ENCODE measurements at places on chromosomes 2 and 18.

DNA sequence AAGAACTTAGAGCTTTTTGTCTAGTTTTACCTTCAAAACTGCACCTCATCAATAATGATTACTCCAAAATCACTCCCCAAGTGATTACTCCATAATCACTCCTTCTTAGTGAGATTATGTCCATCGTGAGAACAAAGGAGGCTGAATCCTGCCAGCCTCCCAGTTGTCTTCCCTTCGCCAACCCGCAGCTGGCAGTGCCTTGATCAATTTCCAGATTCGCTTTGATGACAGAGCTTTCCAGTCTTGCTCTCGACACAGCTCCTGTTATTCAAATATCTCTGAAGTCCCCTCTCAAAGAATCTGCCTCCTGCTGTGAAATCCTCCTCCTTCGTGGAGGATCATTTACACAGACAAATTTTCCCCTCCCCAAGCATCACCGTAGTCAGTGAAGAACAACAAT lies 237.7 kb downstream of the EIPR1 start:
- DNase-seq = no peak

- no peak for DNase-seq
Observed at GRCh38 chr18:71405169-71405809, 1116.4 kb downstream of the SOCS6 start.

GRCh38 chr2:4507661-4508060 lies 804.3 kb downstream of the DCDC2C start:
- peak; percentile 44 for DNase-seq

- no peak for DNase-seq
Observed at GRCh38 chr2:42974721-42975717, 182.6 kb upstream of the HAAO start.

DNA sequence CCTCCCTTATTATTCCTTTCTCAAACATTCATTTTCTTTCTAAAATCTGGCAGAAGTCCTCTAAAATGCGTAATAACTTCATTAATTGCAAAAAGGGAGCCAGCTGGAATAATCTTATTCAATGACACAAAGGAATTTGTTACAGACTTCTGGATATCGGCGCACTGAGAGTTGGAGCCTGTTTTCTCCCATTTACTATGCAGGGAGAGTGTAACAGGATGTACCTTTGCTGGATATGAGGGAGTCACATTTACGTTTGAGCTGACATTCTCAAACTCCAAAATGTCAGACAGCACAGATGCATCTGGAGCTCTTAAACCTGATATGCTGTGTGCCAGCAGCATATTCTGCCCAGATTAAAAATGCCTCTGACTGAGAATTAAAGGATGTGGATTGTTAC lies 275.3 kb downstream of the TMX3 start:
- no peak for DNase-seq

DNA sequence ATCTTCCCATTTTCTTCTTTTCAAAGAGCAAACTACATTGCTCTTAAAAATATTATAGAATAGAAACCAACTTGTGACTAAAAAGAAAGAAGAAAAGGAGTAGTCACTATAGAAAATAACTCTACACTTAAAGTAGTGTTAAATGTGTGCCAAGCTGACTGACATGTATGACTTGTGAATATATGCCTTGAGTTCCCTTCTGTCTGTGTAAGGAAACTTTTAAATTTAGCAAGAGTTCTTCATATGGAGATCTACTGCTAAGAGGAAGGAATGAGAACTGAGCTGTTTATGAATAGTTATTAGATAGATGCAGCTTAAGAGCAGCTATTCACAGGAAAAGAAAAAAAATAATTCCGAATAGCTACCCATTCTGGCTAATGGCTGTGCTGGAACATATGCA lies 1221.7 kb upstream of the ZEB2 start:
- no peak for DNase-seq

Measured in NCI-H2029 treated with DMSO at 0.1 percent for 48 hours (cell line).